ENCODE measurements at places on chromosomes 7 and 10. TPM values are rescaled to one million over a fixed set of nuclear protein-coding genes. Genes with fewer than 3 reads are reported as not detected.
A peak's percentile ranks its signal among the peaks of the same experiment; 100 is the strongest.

SEMA3E gene
- total RNA-seq = 35.0 TPM

DNA sequence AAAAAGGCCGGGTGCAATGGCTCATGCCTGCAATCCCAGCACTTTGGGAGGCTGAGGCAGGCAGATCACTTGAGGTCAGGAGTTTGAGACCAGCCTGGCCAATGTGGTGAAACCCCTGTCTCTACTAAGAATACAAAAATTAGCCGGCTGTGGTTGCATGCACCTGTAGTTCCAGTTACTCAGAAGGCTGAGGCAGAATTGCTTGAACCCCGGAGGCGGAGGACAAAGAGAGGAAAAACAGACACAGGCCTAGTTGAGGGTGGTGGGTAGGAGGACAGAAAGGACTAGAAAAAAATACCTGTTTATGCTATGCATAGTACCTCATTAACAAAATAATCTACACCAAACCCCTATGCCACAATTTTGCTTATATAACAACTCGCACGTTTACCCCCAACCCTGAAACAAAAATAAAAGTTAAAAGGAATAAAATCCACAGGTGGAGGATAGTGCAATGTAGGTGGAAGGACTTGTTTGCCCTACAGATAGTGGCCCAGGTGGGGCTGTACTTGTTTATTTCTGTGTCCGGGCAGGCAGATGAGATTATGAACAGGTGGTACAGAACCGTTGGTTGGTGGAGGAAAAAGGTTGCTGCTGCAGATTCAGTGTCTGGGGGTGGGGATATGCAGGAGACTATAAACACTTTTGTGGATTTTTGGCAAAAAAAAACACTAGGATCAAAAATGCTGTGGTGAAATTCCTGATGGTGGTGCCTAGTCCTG is 5.1 kb downstream of the ZNF680 start:
- DNase-seq = no peak

DNA sequence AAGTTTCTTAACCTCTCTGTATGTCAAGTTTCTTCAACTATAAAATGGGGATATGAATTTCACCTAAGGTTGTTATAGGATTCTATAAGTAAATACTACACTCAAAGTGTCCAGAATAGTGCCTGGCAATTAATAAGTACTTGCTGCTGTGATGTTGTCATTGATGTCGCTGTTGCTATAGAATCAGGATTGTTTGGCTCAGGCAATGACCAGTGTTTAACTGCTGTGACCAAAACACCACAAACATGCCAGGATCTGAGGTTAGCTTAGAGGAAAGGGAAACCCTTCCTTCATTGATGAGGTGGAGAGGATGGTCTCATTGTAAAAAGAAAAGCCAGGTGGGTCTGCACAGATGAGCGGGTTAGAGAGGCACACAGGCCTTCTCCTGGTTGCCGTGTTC is 223.1 kb upstream of the INHBA start:
- no peak for DNase-seq

A1CF gene
- total RNA-seq = not detected

DNA sequence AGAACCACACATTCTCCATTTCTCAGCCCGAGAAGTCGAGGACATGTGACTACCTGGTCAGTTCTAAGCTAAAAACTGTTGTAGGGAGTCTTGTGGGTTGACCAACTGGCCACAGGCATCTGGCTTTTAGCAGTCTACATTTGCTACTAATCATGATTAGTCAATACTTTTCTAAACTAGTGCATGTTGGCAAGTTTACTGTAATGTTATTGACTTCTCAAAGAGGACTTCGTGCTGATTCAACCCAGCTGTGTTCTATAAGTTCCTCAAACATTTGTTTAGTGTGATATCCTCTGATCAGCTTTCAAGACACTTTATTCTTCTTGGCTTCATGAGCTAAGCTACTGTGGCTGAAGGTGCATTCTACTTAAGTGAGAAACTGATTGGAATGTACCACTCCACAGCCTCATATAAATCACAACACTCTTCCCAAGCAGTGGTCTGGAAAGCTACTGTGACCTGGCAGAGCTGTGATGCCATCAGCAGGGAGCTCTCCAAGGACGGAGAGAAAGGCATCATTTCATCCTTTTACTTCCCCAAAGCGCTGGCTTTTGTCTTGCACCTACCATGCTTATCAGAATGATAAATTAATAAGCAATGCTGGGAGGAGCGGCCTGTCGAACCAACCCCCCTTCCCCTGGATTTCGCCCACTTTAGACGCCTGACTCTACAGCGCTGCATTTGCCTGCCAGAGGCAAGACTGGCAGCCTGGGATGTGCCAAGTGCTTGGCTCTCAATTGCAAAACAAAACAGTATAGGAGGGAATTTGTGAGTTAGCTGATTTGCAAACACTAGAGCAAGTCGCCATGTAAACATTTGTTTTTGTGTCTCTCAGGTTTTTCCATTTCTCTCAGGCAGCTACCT is 206.7 kb upstream of the PLXNA4 start:
- DNase-seq = no peak

- DNase-seq = no peak
Measured at GRCh38 chr7:127884066-127884559, 147.1 kb downstream of the LRRC4 start.

TAS2R4 gene
- 1.6 TPM for total RNA-seq

GRCh38 chr7:74031403-74032190 is 3.6 kb downstream of the ELN start:
- no peak for DNase-seq

DNA sequence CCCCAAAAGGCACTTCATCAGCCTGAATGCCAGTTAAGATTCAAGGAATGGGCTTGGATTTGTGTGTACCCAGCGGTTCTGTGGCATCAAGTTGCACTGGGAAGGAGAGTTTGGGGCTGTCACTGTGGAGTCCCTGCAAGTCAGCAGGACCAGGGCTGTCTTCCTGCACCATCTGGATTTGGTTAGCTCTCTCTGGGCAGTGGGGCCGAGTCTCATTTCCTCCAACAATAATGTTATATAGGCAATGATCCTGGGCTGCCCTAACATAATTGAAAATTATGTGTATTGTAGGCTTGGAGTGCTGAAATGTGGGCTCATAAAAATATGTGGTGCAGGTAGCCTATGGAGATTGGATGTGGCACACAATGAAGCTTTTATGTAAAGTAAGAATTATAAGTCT is 87.2 kb downstream of the TCF7L2 start:
- no peak for DNase-seq

- DNase-seq = no peak
Measured at GRCh38 chr7:41241641-41242040, 461.2 kb downstream of the INHBA start.

DNA sequence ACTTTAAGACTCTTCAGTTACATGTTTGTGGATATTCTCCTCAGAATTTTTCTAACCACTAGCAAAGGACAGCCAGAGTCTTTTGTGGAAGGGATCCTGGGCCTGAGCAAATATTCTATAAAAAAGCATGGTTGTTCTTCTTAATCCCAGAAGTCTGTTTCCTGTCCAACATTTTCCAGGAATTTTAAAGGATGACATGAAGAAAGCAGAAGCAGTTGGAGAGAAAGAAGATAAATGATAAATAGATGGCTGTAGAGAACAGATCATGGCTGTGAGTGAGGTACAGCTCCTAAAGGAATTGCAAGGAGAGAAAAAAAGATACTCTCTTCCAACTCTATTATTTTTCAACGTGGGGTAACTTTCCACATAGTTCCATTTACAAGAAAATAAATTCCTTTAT is 91.8 kb upstream of the STEAP4 start:
- DNase-seq = no peak

POLL gene
- total RNA-seq = 31.5 TPM

- DNase-seq = no peak
Measured at GRCh38 chr7:72326365-72326764, 85.8 kb downstream of the CALN1 start.

DNA sequence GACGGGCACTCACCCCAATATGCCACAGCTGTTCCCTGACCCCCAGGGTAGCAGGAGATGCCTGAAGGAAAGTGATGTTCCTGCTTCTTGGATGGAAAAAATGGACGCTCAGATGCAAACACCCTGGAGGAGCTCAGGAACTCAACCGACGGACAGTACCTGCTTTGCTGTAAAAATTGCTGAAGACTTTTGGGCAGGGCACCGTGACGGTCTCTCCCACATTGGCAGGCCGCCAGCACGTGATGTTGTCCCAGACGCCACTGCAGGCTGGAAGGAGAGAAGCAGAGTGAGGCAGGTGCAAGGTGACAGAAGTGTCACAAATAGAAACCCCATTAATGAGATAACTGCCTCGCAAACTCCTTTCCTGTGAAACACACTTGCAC is 35.0 kb downstream of the VIPR2 start:
- DNase-seq = peak; percentile 49

GRCh38 chr7:17030559-17030958 is 148.8 kb upstream of the AGR3 start:
- DNase-seq = no peak

- no peak for DNase-seq
Measured at GRCh38 chr7:88328787-88329186, 22.1 kb upstream of the STEAP4 start.

- no peak for DNase-seq
Measured at GRCh38 chr7:1985936-1986335, 246.8 kb downstream of the MAD1L1 start.

- no peak for DNase-seq
Measured at GRCh38 chr7:32476816-32477648, 13.1 kb downstream of the LSM5 start.

NME8 gene
- 2.0 TPM for total RNA-seq

DNA sequence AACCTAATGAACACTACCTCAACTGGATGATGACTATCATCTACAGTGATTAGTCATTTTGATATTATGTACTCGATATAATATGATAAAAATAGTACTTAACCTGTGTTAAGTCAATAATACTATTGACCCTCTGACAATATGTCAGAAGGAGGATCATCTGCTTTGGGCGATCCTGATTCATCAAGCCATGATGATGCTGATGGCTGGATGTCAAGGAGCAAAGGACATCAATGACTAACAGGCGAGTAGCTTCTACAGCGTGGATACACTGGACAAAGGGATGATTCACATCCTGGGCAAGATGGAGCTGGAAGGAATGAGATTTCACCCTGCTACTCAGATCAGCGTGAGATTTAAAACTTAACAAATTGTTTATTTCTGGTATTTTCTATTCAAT is 94.4 kb upstream of the SKAP2 start:
- DNase-seq = no peak

C10orf67 gene
- total RNA-seq = not detected

FGL2 gene
- 246 TPM for total RNA-seq

DNA sequence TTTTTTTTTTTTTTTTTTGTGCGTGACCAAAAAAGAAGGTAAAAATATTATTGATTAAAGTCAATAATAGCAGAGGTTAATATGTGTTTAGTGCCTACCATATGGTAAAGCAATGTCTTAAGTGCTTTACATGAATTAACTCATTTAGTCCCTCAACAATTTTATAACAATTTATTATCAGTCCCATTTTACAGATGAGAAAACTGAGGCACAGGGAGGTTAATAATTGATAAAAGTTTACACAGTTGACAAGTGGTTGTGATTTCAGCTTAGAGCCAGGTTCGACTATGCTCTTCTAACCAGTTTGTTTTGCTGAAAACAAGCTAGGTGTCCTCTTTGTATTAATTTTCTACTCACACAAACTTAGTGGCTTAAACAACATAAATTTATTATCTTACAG is 67.0 kb downstream of the EXOC4 start:
- DNase-seq = no peak

GRCh38 chr7:101676956-101677355 is 47.9 kb upstream of the MYL10 start:
- no peak for DNase-seq

DNA sequence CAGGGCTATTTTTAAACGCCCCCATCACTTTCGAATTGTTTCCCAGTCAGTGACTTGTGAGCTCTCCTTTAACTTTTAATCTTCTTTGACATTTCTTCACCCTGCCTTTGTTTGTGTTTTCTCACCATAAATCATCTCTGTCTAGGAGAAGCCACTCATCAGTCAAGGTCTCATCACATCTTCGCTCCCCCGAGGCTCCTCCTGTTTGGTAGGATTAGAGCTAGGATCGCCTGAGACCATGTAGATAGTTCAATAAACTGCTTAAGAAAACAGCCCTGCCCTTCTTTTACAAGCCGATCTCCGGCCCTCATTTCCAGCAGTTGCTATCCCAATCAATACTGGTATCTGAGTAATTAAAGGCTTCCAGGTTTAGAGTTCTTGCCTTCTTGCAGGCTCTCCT is 472.8 kb upstream of the ADARB2 start:
- DNase-seq = no peak

GRCh38 chr10:47165168-47165710 is 134.8 kb upstream of the GDF10 start:
- DNase-seq = no peak

CDCA7L gene
- total RNA-seq = 7.2 TPM

GRCh38 chr7:116588641-116589594 is 64.1 kb downstream of the CAV1 start:
- DNase-seq = no peak

DNA sequence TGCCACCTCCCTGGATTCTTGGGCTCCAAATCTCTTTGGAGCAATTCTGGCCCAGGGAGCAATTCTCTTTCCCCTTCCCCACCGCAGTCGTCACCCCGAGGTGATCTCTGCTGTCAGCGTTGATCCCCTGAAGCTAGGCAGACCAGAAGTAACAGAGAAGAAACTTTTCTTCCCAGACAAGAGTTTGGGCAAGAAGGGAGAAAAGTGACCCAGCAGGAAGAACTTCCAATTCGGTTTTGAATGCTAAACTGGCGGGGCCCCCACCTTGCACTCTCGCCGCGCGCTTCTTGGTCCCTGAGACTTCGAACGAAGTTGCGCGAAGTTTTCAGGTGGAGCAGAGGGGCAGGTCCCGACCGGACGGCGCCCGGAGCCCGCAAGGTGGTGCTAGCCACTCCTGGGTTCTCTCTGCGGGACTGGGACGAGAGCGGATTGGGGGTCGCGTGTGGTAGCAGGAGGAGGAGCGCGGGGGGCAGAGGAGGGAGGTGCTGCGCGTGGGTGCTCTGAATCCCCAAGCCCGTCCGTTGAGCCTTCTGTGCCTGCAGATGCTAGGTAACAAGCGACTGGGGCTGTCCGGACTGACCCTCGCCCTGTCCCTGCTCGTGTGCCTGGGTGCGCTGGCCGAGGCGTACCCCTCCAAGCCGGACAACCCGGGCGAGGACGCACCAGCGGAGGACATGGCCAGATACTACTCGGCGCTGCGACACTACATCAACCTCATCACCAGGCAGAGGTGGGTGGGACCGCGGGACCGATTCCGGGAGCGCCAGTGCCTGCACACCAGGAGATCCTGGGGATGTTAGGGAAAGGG is 913 bp downstream of the NPY start:
- DNase-seq = no peak

- no peak for DNase-seq
Measured at GRCh38 chr10:89100680-89101079, 106.4 kb downstream of the CH25H start.

SPDYE1 gene
- not detected for total RNA-seq

DNA sequence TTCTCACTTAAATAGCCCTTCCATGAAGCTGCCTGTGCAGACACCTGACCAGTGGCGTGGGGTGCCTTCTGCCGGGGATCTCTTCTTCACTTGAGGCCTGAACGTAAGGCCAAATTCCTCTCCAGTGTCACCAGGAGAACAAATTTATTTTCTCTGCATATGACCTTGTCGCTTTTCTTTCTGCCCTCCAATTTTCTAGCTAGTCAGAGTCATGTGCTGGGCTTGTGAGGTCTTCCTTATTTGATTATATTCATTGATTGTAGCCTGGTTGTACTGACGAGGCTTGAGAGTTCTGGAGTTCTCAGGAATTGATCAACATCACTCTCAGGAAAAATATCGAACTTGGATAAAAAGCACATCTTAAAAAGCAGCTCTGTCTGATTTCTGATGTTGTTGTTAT is 255.7 kb downstream of the BUB3 start:
- DNase-seq = no peak

OR6V1 gene
- not detected for total RNA-seq
